ENCODE measurements at places on chromosomes 5 and 9.

GRCh38 chr5:117752403-117752802 lies 1177.8 kb upstream of the SEMA6A start:
- DNase-seq, result no peak

DNA sequence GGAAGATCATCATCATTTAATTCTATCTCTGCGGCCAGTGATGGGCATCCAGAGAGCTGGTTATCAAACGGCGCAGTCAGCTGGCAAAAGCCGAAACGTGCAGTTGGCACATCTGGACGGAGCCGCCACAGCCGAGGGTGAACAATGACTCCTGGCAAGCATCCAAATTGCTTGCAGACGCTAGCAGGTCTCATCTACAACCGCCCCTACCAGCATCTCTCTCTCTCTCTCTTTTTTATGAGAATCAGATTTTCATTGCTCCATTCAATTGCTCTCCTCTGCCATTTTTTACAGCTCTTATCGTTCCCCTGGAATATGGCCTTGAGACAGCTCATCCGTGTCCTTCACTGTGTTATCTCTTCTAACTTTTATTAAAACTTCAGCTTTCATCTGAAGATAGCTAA lies 165.2 kb downstream of the MAPKAP1 start:
- DNase-seq, result peak; percentile 19

DNA sequence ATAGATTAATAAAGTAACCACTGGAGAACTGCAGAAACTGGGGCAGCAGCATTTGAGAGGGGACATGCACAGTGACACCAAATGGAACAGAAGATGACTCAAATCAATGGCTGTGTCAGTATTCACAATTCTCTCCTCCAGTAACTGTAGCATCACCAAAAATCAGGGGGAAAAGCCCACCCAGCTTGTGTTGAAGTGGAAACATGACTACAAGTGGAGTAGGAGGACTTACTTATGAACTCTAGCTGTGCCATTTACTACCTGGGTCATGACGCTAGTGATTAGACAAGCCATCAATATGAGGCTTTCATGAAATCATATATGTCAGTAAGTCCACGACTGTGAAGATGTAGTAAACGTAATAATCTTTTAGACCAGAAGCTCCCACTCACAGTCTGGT lies 199.8 kb upstream of the PTGER4 start:
- no peak for DNase-seq

DNA sequence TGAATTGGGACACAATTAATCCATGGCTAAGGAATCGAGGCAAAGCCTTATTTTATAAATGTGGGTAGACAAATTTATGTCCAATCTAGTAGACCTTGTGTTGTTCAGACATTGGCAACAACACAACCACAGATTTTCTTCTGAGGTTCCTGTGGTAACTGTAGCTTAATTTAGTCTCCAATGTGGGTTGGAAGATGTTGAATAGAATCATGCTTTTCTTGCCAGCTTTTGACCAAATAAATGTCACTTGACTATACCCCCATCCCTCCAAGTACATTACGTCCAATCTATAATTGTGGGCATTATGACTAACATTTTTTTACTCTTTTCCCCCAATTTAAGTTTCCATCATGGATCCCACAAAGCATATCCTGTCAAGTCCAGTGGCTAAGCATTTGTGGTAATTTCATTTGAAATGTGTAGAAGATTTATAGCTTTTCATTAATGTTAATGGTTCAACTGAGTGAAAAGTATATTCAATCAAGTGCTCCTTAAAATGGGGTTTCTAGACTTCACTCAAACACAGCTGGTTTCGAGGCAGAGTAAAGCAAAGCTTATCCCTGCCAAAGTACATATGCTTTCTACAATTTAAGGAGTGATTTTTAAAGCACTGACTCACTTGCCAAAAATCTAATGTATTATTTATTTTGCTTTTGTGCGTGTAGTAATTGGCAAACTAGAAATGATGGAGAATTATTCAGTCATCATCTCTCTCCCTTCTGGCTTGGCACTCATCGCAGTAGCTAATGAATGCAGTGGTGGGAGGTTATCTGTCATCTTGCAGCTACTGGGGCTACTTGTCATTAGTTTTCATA lies 141.8 kb downstream of the FAM174A start:
- DNase-seq, result no peak

DNA sequence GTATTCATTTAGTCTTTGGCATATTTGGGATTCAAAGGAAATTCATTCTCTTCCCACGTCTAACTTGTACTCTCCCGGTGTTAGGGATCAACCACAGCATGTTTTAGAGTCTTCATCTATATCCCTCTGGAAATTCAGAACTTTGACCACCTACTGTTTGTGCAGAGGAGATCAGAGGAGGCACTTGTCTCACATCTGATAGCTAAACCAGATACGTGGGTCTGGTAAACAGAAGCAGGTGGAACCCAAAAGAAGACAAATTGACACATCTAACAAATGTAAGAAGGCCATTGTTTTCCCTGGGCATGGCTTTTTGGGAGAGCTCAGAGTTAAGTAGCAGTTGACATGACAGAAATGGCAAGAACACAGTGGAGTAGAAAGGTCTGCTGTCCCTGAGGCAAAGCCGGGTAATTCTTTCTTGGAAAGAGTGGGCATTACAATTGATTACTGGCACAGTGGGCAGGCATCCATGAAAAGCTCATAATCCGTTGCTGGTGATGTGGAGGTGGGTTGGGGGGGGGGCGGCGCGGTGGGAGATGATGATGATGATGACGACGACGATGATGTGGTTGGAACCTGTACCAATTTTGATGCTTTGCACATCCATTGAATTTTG lies 27.5 kb downstream of the PIP5K1B start:
- no peak for DNase-seq

- DNase-seq, result no peak
Observed at GRCh38 chr5:139776861-139777260, 18.7 kb upstream of the PSD2 start.

DNA sequence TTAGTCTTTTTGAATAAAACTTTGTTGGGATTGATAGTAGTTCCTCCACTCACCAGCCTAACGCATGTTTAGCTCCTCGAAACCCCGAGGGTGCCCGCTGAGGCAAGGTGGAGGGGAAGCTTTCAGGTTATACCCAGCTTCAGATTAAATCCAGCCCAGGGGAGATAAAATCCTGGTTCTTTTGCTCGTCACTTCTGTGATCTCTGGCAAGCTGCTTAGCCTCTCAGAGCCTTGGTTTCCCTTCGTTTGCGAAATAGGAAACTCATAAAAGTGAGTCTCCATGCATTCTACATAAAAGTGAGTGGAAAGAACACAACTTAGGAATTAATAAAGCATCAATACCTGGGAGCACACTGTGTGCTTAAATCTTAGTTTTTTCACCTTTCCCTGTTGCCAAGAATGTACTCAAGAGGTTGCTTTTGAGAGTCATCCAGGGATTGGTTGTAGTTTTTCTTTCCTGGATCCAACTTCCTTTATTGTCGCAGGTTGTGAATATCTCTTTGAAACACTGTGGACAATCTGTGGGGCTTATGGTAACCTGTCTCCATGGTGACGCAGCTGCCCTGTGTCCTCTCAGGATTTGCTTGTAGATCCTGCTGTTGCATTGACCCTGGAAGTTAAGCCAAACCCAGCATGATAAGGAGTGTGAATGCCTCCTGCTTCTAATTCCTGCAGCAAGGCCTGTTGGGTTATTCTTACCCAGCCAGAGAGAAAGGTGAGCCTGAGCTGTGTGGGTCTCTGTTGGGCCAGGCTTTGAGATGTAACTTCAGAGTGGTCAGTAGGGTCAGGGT lies 2.0 kb downstream of the GALNT12 start:
- no peak for DNase-seq

GRCh38 chr9:105432247-105432842 lies 15.5 kb upstream of the FSD1L start:
- no peak for DNase-seq

- DNase-seq, result no peak
Observed at GRCh38 chr5:95007921-95008597, 276.8 kb downstream of the MCTP1 start.

DNA sequence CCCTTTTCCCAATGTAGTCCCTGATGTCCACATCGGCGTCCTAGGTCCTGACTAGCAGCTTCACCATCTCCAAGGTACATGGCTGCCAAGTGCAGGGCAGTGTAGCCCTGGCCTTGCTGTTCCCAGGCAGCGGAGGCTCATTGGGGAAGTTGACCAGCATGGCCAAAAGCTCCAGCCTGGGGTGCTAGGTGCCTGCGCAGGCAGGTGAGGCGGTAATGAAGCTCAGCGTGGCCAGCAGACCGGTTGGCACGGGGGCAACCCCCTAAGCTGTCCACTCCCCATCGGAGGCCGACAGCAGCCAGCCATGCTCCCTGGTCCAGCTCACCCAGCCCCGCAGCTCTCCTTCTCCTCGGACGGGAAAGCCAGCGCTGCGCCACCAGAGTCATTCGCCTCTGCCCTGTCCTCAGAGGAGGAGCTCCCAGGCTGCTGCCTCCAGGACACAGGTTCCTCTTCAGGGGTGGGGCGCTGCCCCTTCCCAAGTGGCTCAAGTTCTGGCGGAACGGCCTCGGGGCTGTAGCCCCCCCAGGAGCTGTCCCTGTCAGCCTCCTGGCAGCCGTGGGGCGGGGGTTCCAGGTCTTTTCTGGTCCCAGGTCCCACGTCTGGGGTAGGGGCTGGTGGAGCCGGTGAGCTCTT lies 1218.2 kb downstream of the FOXD4L5 start:
- no peak for DNase-seq

- DNase-seq, result no peak
Observed at GRCh38 chr5:106417163-106417562, 1253.6 kb downstream of the EFNA5 start.

DNA sequence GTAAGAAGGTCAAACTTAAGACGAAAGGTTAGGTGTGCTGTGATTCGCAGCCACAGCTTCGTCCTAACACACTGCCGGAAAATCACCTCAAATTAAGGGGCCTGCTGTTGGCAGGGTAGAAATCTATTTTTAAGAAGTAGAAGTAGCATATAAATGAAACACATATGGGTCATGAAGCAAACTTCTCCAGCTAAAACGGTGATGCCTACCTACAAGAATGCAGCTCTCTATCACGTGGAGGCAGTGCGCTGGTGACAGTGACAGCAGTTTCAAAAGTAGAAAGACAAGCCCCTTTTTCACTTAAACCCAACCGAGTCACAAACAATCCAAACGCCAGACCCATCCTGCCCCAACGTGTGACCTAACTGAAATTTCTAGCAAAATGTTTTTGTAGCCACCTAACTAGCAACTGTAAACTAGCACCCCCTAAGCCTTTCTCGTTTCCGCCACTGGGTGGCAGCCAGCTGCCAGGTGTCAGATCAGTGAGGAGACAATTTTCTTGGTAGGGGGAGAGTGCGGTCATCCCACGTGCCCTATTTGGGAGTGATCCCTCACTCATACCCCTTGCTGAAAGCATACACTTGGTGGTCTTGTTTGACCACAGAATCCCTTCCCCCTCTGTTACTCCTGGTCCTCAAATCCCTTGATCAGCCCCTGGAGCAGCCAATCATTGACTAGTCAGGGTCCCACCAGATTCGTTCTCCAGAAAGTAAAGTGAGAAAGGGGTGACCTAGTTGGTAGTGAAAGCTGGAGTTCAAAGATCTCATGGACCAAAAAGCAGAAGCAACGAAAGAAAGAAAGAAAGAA lies 71.8 kb upstream of the MAMDC2 start:
- peak; percentile 73 for DNase-seq

DNA sequence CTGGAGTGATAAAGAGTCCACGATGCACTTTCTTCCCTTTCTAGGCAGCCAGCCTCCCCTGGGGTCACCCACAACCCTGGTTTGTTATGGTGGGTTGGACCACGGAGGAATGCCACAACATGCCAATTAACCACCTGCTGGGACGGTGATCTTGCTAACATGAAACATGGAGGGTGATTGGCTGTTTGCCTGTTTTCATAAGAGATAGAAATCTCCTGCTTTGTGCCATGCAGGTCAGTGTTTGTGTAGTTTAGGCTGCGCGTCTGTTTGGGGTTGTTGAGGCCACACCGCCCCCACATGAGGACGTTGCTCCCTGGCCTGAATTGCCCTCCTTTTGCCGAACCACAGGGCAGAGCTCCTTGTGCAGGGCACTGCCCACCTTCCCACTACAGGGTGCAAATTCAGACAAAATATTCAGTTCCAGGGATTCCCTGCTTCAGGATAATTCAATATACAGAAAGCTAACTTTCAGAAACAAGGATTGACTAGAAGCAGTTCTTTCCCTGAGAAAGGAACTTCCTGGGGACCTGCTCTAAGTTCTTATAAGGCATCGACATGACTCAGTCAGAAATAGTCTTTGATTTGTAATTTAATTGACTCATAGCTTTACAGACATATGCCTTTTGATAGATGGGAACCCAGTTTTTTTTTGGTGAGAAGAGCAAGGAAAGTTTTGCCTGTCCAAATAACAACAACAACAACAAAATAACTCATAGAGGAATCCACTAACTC lies 427.6 kb downstream of the GADD45G start:
- no peak for DNase-seq

GRCh38 chr9:28678097-28678496 lies 1104.8 kb upstream of the C9orf72 start:
- no peak for DNase-seq

DNA sequence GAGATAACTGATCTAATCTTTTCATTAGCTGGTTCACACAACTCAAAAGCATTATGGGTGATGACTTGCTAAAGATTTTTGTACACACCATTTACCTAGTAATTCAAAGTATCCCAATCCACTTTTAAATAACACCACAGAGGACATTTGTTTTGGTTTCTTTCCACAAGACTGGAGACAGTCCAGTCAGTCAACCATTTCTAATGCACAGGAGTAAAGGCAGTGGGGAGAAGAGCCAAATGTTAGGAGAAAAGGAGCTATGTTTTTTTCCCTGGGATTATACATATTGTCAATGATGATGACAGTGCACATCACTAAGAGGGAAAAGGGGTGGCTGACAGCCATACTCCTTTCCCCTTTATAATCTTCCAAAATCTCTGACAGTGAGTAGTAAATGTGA lies 240.9 kb downstream of the GABRB2 start:
- no peak for DNase-seq

DNA sequence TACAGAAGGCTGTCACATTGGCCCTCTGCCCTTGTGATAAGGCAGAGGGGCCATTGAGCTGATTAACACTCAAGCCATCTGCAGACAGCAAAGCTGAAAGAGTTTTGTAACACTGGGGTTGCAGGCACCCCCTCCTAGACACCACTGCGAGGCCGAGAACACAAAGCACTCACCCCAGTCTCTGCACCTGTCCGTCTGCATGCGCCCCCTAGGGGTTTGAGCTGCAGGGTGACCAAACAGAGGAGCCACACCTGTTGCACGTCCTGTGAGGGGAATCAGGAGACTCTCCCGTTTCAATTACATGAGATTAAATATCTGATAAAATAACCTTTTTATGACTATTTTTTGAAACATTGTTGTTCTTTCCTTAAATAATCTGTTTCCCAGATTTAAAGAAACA lies 1180.4 kb downstream of the CDH9 start:
- DNase-seq, result no peak

- DNase-seq, result no peak
Observed at GRCh38 chr5:15496886-15497285, 3.1 kb upstream of the FBXL7 start.

- DNase-seq, result no peak
Observed at GRCh38 chr5:177310332-177310731, 1.4 kb downstream of the MXD3 start.
